ENCODE measurements at places on chromosomes 6 and 20.

DNA sequence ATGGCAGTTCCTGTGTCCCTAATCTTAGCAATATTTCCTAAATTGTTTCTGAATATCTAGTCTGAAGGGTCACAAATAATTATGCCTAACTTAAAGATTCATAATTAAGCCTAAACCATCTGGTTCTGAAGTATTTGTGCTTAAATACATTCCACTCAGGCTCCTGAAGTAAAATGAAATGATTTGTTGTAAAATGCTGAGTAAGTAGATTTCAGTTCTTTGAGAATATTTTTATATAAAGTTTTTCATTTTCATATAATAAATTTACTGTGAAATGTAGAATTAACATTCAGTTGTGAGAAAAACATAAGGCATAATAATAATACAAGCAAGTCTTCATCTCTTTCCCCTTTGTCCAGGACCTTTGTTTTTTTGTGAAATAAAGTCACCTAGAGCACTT, 330.6 kb upstream of the IMPG1 start:
- DNase-seq = no peak

DNA sequence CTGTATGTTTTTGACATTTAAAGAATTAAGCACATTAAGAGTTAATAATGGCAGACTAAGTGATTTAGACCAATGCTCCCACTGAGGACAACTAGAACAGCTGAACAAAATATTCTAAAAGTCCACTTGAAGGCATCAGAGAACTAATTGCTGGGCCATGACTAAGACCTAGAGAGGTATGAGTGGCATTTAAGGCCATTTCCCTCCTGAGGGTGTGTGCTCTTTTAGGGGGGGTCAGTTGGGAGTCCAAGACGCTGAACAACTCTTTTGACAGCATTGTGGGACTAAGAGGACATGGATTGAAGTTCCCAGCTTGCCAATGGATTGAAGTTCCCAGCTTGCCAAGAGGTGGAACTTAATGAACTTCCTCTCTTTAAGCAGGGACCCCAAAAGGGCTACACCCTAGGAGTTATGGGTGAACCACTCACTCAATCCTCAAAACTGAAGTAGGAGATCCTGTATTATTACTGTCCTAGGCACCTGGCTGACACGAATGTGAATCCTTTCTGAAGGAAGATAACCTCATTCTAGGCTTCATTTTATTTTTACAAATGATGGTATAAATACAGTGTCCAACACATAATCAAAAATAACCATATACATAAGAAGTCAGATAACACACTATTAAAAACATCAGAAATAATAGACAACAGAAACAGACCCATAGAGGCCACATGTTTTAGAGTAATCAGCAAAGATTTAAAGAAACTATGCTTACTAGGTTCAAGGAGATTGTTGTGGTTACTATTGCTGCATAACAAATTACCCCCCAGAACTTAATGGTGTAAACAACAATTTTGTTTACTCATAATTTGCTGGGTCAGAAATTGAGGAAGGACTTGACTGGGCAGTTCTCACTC, 175.1 kb downstream of the VEGFA start:
- no peak for DNase-seq

GRCh38 chr6:80442366-80442765, 335.9 kb downstream of the BCKDHB start:
- DNase-seq = no peak

- DNase-seq = no peak
Measured at GRCh38 chr6:80316686-80317231, 210.3 kb downstream of the BCKDHB start.

DNA sequence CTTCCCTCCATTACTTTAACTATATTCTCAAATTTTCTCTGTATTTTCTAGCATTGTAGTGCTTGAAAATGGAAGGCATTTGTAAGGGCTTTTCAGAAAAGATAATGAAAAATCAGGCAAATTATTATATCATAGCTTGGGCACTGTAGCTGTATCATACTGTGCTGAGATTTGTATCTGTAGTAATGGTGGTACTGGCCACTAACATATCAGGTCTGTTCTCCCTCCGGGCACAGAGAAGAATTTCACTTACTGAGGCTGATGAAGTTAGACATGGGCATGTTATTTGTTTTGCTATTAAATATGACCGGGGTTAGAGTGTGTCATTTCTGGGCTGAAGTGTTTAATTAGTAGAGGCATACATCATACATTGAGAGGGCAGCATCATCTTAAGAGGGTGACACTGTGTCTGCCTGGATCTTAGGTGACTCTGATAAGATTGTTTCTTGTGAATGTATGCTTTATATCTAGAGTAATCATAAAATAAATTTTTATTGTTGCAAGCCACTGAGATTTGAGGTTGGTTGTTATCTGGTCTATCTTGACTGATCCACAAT, 1395.9 kb downstream of the EPHA7 start:
- no peak for DNase-seq

Data from esophagus squamous epithelium (tissue), 5 donors.